ENCODE measurements at places on chromosomes 6 and 20.

DNA sequence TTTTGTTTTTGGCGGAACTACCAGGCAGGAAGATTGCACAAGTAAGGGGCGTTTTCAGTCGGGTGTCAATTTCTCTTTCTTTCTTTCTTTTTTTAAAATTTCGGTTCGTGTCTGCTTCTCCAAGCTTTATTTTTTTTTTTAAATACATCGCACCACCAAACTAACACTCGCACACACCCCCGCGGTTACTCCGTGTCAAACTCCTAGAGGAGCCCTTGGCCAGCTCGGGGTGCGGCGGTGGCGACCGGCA is 338 bp downstream of the UTRN start:
- no peak for DNase-seq

GRCh38 chr20:17500826-17501225 is 30.4 kb downstream of the BFSP1 start:
- no peak for DNase-seq

- peak; percentile 47 for DNase-seq
Measured at GRCh38 chr6:113909224-113909856, 52.2 kb downstream of the MARCKS start.

- DNase-seq, result no peak
Measured at GRCh38 chr6:148927586-148927985, 180.8 kb downstream of the UST start.

DNA sequence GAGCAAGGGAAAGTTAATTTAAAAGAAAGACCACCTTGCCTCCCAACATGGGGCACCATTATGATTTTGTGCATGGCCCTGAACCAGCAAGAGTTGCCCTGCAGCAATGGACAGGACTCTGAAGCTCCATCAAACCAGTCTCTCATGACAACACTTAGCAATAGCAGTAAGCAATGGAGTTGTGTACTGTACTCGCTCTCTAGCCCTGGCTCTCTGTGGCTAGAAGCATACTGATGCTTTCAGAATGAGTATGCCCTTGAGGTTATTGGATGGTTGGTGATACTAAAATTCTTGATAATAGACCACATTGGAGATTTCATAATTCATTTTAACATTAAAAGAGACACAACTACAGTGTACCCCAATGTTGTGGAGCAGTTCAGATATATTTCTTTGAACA is 23.2 kb upstream of the LMBRD1 start:
- DNase-seq, result no peak

- DNase-seq, result no peak
Measured at GRCh38 chr6:68726337-68726736, 91.3 kb downstream of the ADGRB3 start.

GRCh38 chr6:53581173-53581773 is 36.4 kb upstream of the GCLC start:
- no peak for DNase-seq

GRCh38 chr20:62404761-62405107 is 2.4 kb downstream of the CABLES2 start:
- no peak for DNase-seq

GRCh38 chr20:48912065-48912464 is 9.4 kb upstream of the ARFGEF2 start:
- DNase-seq, result no peak

DNA sequence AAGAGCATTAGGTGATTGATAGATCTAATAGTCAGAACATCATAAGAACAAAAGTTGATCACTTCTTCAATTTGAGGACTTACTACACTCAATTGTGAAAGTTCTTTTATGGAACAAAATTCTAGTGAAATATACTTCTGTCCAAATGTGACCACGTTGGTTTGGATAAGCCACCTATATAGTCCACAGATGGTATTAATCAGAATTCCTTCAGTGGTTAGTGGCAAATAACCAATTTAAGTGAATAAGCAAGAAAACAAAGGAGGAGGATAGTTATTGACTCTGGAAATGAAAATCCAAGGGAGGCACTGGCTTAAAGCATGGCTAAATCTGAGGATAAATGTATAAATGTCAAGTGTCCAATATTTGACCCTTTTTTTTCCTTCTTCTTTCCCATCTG is 268.5 kb upstream of the MARCKS start:
- DNase-seq, result no peak

DNA sequence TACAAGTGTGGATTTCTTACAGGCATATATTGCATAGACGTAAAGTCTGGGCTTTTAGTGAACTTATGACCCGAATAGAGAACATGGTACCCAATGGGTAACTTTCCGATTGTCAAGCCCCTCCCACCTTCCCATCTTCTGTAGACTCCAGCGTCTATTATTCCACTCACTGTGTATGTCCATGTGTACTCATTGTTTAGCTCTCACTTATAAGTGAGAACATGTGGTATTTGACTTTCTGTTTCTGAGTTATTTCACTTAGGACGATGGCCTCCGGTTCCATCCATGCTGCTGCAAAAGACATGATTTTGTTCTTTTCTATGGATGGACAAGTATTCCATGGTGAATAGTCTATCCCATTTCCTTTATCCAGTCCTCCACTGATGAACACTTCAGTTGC is 306.4 kb downstream of the CD83 start:
- no peak for DNase-seq

DNA sequence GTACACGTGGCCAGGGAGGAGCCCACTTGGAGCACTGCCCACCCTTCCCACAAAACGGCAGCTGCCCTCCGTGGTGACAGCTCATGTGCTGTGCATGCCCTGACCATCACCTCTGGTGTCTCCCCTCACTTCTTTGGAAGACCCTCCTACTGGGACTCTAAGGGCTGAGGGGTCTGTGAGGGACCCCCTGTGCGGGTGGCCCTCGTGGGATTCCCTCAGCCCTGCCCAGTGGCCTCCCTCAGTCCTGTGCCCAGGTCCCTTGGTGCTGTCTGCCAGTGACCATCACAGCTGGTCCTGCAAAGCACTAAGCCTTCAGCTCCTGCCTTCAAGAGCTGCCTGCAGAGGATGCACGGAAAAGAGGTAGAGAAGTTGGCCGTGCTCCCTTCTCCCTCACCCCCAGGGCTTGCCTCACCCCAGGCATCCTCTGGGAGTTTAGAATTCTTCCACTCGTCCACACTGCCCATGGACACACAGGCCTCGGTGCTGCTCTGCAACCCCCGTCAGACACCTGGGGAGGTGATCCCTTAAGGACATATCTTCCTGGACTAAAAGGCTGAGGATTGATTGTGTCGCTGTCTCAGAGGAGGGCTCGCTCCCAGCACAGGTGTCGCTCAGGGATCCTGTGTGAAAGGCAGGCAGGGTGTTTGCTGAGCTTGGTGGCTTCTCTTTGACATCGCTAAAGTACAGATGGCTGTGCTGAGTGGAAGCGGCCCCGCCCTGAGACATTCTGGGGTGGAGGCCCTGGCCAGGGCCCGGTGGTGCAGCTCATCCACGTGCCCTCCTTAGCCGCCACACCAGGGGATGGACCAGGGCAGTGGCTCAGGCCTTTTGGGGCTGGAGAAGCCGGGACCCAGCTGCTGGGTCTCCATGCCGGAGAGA is 119.5 kb upstream of the FRMD1 start:
- no peak for DNase-seq

- DNase-seq, result no peak
Measured at GRCh38 chr6:18985061-18985460, 597.9 kb downstream of the RNF144B start.

- DNase-seq, result no peak
Measured at GRCh38 chr20:16848061-16848460, 99.9 kb downstream of the OTOR start.

DNA sequence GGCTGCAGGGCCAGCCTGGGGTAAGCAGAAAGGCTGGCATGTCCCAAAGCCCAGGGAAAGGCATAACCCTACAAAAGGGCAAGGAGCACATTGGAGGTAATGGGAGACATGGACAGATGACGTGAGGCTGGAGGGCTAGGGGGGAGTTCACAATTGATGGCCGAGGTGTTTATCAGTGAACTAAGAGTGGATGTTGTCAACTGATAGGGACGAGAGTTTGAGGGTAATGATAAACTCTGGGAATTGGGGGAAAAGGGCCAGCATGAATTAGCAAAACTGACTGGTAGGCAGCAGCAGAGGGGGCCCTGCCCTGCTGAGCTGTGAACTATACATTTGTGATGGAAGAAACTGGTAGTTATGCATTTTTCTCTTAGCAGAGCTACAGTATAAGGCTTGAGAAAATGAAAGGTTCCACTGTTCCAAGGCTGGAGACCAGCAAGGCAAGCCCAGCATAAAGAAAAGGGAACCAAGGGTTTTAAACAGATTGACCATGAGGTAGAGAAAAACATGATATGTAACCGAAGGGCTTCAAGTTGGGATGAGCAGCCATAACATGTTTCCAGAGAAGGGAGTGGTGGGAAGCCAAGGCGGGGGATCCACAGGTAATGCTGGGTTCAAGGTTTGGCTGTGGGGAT is 98.1 kb upstream of the MLN start:
- no peak for DNase-seq

DNA sequence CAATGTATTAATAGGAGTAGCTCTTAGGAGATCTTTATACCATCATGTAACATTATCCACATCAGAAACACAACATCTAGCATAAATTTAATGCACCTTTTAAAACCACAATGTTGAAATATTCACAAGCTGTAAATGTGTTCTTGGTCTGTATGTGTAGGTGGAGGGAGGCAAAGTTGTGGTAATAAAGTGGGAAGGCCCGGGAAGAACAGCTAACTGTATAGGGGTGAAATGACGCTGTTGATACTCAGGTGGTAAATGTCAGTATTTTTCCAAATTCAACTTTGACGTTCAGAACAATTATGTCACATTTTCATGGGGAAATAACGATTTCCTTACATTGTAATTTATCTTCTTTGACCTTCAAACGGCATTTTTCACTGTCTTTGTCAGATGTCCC is 146.0 kb upstream of the STMND1 start:
- DNase-seq, result no peak

GRCh38 chr6:152625213-152625612 is 11.9 kb downstream of the SYNE1 start:
- DNase-seq, result no peak

GRCh38 chr6:158408013-158408412 is 95.7 kb downstream of the TULP4 start:
- DNase-seq, result no peak

- no peak for DNase-seq
Measured at GRCh38 chr6:158920311-158920905, 79.6 kb downstream of the RSPH3 start.

DNA sequence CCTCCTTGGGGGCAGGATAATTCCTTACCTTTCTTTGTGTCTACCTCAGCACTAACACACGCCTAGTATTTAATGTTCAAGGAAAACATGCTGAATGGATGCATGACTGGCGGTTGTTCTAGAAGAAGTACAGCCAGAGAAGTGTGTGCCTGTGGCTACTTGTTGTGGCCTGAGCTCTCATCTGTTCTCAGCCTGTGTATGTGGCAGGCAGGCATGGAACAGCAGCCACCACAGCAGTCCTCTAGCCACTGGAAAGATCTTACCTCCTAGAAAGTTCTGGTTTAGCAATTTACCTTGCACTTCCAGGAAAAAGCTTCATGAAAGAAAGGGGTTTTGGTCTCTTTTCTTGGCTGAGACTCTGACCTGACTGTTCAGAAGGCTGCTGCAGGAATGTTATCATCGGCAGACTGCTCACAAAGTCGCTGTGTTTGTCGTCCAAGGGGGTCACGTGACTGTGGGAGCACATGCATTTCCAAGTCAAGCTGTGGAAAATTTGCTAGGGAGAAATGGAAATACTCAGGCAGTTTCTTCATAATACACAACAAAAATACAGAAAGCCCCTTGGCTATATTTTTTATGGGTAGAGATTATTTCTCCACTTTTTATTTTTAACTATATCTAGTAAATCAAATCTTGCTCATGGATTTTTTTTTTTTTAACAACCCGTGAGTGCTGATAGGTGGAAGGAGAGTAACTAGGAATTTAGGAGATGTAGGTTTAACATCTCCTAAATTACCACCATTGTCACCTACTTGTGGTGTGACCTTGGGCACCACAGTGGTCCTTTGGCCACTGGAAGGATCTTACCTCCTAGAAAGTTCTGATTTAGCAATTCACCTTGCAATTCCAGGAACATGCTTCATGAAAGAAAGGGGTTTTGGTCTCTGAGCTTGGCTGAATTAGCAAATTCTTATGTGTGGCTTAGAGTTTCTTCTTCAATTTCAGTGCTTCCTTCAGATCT is 110.8 kb upstream of the GPR6 start:
- DNase-seq, result no peak

GRCh38 chr20:42100137-42100704 is 482.0 kb upstream of the CHD6 start:
- no peak for DNase-seq

GRCh38 chr6:10343320-10343719 is 71.6 kb downstream of the TFAP2A start:
- DNase-seq, result no peak

GRCh38 chr20:10074513-10074912 is 39.7 kb downstream of the ANKEF1 start:
- DNase-seq, result peak; percentile 55

Data from AG09319 (cell line).